ENCODE measurements at places on chromosomes 5 and 9.
A peak's percentile ranks its signal among the peaks of the same experiment; 100 is the strongest.

DNA sequence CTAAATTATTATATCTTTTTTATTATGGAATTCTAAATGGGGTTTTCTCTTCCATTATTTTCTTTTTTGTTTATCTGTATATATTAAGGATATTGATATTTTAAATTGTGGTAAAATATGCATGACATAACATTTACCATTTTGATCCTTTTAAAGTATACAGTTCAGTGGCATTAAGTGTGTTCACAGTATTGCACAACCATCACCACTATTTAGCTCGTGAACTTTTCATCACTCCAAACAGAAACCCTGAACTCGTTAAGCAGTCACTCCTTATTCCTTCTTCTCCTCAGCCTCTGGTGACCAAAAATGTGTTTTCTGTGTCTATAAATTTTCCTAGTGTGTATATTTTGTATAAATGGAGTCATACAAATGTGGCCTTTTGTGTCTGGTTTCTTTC, 188.2 kb downstream of the CCDC171 start:
- no peak for DNase-seq

DNA sequence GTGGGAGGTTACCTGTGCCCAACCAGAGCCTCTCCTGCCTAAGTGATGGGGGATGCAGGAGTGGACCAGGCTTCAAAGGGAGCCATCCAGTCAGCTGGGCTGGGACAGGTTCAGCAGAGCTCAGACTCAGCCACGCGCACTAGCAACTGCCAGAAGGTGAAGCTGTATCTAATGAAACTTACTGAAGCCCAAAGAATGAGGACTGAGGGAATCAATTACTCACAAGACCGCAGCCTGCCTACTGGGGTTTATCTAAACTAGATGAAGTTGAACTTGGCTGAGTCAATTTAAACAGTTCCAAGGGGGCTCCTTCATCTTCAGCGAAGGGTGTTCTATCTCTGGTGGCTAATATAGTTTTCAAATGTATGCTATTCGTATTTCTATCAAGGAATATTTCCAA, 11.4 kb downstream of the HAND1 start:
- no peak for DNase-seq

- peak; percentile 3 for DNase-seq
Observed at GRCh38 chr5:179224741-179225140, 120.5 kb downstream of the ADAMTS2 start.

DNA sequence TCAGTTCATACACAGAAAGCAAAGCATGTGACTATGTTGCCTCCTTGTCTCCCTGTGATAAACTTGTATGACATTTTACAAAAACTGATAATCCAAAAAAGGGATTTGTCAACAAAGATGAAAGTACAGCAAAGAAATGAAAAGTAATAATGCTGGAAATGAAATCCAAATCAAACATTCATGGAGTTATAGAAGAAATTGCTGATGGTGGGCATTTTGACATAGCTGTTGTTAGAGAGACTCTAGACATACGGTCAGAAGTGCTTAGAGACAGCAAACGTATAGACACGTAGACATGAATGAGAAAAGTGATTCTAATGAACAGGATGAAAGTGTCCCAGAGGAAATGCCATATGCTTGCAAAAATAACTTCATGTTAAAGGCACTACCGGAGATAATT, 186.9 kb upstream of the RGMB start:
- DNase-seq = no peak

GRCh38 chr5:122292332-122292731, 19.7 kb upstream of the SNCAIP start:
- no peak for DNase-seq

- no peak for DNase-seq
Observed at GRCh38 chr9:114864471-114864870, 58.6 kb upstream of the TNFSF15 start.

- DNase-seq = no peak
Observed at GRCh38 chr9:133101356-133102189, 19.5 kb downstream of the RALGDS start.

DNA sequence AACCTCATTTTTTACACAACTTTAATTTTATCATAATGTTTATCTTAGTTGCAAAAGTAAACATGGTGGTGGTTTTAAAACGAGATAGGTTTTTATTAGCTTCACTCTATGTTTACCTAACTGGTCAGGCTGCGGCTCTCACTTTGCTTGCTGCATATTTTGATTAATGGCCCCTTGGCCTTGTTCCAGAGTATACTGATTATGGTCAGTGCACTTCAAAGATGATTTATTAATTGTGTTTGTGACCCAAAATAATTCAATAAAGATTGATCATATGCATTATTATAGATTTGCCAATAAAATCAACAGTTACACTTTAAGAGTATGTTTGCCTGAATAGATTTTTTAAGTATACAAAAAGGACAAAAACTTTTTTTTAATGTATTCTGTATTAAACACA, 188.0 kb downstream of the XRCC4 start:
- no peak for DNase-seq

GRCh38 chr9:6052293-6052919, 37.0 kb upstream of the RANBP6 start:
- no peak for DNase-seq

GRCh38 chr9:121283856-121284732, 16.1 kb downstream of the GSN start:
- no peak for DNase-seq

GRCh38 chr5:59069438-59070079, 486.7 kb downstream of the RAB3C start:
- DNase-seq = no peak

DNA sequence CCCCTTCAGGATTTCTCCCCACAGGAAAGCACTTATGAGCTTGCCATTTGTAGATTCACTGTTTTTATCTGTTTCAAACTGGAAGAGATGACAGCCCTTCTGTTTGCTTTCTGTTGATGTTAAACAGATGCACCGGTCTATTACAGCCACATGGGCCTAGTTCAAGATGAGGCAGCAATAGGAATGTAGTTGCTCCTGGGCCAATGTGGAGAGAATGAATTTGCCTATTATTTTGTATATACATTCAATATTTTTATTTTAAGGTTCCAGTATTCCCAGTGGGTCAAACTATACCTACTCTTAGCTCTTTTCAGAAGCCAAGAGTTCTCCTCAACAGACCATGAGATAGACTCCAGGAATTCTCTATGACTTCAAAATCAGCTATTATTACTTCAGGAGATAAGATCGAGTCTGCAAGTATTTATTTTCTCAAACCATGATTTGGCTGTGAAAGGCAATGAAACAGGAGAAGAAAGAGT, 461.6 kb downstream of the RASEF start:
- no peak for DNase-seq

DNA sequence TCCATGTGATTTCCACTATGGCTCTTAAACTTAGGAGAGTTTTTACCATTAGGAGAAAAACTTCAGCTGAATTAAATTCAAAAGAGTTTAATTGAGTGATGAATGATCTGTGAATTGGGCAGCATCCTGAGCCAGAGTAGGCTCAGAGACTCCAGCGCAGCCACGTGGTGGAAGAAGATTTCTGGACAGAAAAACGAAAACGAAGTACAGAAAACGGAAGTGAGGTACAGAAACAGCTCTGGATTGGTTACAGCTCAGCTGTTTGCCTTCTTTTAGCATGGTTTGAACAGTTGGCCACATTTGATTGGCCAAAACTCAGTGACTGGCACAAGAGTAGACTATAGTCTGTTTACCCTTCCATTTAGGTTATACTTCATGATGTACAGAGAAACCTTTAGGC, 69.2 kb upstream of the PLPP1 start:
- DNase-seq = no peak

- no peak for DNase-seq
Observed at GRCh38 chr9:114552706-114553105, 34.9 kb upstream of the ATP6V1G1 start.

GRCh38 chr5:1255081-1255561, 29.9 kb downstream of the SLC6A18 start:
- DNase-seq = no peak

- DNase-seq = no peak
Observed at GRCh38 chr5:149224282-149224681, 47.4 kb upstream of the AFAP1L1 start.

DNA sequence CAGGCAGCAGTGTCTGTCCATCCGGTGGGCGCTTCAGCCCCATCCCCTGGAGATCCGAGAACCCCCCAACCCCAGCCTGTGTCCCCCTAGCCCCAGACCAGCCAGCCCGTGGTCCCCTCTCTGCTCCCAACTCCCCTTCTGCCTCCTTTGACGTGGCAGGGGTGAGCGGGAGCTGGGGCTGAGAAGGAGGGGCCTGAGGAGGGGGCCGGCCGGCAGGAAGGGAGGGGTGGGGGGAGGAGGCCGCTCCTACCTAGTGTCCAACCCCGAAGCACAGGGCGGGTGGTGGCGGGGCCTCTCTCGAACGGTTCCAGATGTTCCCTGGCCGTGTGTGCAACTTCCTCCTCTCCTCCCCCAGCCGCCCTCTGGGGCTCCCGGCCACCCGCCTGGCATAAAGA, 31.0 kb downstream of the GOLGA2 start:
- DNase-seq = peak; percentile 79

GRCh38 chr9:114680259-114681001, 1.6 kb downstream of the TEX48 start:
- peak; percentile 19 for DNase-seq

GRCh38 chr9:127078336-127078735, 44.1 kb downstream of the ANGPTL2 start:
- no peak for DNase-seq

DNA sequence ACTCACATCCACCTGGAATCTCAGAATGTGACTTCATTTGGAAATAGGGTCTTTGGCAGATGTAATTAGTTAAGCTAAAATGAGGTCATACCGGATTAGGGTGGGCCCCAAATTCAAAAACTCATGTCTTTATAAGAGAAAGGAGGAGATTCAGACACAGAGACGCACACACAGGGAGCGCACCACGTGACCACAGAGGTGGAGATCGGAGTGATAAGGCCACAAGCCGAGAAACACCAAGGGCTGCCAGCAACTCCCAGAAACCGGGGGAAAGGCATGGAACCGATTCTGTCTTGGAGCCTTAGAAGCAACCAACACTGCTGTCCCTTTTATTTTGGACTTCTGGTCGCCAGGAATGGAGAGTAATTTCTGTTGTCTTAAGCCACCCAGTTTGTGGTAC, 31.8 kb upstream of the LMX1B start:
- no peak for DNase-seq

DNA sequence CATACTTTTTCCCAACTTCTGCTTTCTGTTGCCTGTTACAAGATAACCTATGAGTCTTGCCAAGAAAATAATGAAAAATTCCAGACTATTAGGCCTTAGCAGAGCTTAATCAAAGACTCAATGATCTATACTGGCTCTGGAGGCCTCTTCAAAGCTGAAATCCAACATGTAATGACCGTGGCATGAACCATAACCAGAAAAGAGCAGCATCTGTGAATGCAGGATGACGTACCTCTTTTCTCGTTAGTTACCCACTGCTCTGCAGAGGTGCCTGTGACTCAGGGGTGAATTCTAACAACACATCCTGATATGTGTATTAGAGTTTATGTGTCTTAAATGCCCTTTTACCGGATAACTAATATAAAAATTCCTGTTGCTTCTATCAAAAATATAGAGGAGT, 645.4 kb downstream of the PRELID2 start:
- DNase-seq = no peak

GRCh38 chr5:151079838-151080612, 809 bp downstream of the TNIP1 start:
- no peak for DNase-seq

- DNase-seq = no peak
Observed at GRCh38 chr5:97000391-97000790, 64.5 kb downstream of the LNPEP start.

- DNase-seq = no peak
Observed at GRCh38 chr5:113705657-113706056, 192.2 kb downstream of the YTHDC2 start.

DNA sequence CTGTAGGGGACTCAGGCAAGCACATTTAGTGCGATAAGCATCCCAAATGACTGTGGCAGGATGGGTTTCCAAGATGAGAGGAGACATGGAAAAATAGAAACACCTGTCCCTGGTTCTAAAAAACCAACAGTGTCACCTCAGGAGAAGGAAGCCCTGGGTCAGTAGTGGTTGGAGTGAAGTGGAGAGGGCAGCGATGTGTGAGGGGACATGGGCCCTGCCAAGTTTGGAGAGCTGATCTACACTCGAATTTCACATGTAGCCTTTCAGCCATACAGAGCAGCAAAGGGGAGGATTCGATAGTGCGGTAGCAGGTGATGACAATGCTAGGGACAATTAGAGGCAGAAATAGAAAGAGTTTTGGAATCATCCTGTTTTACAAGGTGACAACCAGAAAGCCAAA, 32.6 kb upstream of the LHX2 start:
- no peak for DNase-seq

DNA sequence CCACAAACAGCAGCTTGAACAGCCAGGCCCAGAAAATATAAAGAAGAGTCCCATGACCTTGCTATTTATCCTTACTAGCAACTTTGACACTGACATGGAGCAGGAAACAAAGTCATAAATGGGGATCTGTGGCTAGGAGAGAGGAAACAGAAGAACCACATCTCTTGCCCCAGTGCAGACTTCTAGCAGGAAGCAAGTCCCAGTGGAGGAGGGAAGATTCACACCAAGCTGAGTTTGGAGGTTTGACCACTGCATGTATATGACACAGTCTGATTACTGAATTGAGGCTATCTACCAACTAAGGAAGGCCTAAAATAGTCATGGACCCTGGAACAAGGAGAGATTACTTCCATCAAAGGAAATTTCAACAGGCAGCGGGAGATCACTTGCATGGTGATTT, 51.4 kb downstream of the CDH6 start:
- DNase-seq = no peak

DNA sequence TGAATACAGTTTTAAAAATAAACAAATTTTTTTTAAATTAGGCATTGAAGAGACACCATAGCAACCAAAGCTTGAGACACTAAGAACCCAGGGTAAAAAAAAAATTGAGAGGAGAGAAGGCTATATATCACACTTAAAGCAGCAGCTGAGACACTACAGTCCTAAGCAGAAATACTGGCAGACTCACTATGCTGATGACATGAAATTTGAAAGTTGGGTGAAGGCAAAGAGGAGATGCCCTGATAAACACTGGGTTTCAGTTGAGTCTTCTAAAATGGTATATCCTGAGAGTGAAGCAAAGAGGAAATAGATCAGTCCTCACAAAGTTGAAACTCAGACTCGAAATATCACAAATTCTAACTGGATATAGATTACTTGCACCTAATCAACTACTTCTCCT, 419.9 kb upstream of the CDH9 start:
- DNase-seq = no peak

DNA sequence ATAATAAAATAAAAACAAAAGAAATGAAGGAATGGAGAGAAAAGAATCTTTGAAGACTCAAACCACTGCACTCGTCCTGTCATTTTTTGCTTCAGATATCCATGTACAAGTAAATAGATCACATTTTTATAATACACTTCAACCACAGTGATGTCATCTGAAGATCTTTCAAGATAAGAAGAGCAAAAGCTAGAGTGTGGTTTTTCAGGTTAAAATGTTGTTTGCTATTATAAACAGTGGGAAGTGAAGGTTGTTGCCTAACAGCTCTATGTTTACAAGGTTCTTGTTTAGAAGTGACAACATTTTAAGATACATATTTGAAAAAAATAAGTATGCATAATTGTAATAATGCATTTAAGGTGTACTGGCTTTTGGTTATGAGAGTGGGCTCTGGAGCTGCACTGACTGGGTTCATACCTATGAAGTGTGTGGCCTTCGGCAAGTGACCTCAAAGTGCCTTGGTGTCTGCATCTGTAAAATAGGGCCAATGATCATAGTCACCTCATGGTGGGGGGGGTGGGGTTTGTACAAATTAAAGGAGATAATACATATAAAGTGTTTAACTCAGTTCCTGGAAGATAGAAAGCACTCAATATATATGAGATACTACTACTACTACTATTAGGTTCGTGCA, 45.5 kb upstream of the IL7R start:
- no peak for DNase-seq
